ENCODE measurements at places on chromosomes 2 and 18.

DNA sequence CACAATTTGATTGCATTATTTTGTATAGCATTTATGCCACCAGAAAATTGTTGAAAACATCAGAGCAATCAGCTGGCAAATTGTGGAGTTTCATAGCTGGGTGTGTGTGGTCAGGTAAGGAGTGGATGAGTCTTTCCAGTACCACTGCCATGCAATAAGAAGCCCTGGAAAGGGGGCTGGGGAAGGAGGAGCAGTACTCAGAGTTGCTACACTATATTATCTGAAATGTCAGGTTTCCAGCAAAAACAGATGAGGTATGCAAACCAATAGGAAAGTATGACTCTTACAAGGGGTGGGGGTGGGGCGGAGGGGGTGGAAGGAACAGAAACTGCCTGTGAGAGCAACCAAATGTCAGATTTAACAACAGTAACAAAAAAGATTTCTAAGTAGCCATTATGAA, 112.2 kb downstream of the SOS1 start:
- no peak for DNase-seq

DNA sequence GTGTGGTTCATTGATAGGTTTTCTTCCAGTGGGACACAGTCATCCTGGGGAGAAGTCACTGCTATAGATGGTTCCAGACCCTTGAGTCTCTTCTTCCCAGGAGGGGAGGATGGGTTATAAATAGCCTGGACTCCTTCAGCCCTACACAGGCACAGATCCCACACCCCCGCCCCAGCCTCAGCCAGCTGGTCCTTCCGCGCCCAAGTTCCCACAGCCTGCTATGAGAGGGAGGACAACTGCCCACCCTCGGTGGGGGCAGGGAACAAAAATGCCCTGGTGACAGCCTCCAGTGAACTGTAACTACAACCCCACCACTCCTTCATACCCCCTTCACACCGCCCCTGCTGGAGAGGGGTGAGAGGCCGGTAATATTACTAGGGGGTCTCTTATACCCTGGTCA, 3.2 kb downstream of the ZBTB7C start:
- no peak for DNase-seq

DNA sequence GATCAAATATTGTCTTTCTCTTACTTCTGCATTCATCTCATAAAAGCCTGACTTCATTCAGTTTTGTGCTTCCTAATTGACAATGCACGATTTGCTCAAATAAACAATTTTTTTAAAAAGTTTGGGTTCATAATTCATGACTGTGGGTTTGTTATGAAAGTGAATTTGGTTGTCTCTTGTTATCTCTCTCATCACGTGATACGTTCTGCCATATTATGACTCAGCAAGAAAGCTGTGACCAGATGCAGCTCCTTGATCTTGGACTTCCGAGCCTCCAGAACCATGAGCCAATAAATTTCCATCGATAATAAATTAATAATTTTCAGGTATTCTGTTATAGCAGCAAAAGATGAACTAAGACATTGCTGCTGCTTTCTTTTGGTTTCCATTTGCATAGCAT, 156.5 kb upstream of the LRATD1 start:
- no peak for DNase-seq

DNA sequence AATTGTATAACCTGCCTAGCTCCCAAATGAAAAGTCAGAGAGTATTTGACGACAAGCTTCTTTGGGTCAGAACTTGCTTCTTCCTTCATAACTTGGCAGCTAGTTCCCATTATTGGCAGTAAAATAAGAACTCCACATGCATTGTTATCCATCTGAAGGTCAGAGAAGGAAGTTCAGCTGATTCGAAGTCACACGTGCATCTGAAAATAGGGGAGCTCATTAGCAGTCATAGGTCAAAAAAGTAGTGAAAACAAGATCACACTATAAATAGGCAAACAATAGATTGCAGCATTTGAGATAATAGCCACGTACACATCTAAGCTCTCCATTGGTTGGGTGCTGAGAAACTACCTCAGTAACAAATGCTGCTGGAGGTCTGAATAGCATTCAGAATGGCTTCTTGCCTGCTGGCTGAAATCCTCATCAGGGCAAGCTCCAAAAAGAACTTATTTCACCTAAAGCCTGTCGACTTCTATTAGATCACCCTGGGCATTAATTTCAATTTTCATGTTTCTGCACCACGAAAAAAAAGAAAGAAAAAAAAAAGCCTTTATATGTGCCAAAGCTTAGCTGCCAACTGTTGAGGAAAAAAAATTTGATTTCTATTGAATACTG, 1492.9 kb upstream of the CELF4 start:
- DNase-seq, result no peak

DNA sequence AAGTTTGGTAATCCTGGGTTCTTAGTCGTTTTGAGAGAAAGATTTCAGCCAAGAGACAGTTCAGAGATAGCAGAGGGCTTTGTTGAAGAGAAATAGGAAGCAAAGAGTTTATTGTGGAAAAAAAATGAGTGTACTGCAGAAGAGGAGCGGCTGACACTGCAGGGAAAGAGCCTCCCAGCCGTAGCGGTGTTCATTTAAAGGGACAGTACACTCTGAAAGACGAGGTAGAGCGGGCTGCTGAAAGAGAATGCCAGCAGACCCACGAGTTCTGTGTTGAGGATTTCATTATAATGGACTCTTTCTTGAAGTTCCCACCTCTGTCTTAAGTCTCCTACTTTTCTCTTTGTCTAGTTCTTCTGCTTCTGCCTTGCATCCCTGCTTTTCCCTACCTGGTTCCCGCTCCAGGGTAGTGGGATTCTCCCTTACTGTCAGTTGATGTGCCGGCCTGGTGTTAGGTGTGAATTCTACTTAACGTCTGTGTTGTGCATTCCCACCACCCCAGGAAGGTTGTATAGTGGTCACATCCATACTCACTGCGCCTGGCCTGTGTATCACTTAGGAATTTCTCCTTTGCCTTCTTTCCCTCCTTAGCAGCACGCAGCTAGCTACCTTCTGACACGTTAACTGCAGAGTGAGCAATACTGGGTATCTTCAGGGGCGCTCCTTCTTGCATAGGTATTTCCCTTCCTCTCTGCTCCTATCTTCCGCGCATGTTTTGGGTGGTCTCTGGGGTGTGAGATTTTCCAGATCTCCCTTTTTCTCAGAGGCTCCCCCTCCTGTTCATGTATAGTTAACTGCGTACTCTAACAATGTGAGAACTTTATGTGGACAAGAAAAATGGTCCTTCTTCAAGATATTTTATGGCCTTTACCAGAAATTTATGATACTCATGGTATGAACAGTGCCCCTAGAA, 164.5 kb downstream of the PTH2R start:
- DNase-seq, result no peak

DNA sequence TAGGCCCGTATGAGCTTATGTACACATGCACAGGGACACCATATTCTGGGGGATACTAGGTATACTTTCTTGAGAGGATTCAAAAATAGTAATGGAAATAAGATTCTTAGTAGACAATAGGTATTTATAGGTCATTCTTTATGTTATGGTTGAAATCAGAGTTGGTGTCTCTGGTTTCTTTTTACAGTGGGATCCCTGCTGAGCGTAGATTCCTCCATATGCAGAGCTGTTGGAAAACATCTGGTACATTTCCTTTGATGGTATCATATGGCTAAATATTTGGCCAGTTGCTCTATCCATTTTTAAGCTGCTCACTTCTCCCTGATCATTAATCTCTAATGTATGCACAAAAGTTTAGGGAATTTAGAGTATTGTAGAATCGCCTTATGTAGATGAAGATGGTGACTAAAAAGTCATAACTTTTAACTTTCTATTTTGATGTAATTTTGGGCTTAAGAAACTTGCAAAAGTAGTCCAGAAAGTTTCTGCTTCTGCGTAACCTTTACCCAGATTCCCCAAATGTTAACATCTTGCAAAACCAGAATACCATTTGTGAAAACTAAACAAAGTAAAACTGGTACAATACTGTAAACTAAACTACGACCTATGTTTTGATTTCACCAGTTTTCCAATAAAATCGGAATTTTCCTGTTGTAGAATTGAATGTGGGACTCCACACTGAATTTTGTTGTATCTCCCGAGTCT, 5.4 kb downstream of the ARHGAP28 start:
- no peak for DNase-seq

DNA sequence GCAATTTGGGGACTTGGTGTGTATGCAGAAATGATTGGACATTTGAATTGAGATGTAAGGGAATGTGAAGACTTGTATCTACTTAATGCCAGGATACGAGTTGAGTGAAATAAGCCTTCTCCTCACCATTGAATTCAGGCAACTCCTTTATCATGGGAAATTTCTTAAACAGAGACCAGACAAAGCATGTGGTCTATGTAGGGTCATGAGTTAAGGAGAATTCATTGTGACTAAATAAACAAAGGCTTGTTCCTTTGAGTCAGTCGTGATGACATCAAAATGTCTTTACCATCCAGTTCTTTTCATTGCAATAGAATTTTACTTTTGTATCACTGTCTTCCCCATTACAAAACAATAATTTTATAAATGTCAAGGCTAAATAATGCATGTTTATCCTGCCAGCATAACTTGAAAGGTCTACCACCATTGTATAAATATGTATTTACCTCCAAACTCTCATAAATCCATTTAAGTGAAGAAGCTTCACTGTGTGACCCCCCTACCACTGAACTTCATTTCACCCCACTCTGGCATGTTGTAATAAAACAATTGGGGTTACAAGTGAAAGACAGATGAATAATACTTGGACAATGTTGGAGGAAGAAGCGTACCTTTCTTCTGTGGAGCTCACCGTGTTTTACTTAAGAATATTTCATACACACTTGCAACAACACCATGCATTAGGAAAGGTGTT, 149.4 kb downstream of the EPHA4 start:
- DNase-seq, result no peak

Measured in CD4-positive, alpha-beta T cell treated with Interleukin-10 for 1 hour (primary cell).